ENCODE measurements at places on chromosomes 3 and 15.

DNA sequence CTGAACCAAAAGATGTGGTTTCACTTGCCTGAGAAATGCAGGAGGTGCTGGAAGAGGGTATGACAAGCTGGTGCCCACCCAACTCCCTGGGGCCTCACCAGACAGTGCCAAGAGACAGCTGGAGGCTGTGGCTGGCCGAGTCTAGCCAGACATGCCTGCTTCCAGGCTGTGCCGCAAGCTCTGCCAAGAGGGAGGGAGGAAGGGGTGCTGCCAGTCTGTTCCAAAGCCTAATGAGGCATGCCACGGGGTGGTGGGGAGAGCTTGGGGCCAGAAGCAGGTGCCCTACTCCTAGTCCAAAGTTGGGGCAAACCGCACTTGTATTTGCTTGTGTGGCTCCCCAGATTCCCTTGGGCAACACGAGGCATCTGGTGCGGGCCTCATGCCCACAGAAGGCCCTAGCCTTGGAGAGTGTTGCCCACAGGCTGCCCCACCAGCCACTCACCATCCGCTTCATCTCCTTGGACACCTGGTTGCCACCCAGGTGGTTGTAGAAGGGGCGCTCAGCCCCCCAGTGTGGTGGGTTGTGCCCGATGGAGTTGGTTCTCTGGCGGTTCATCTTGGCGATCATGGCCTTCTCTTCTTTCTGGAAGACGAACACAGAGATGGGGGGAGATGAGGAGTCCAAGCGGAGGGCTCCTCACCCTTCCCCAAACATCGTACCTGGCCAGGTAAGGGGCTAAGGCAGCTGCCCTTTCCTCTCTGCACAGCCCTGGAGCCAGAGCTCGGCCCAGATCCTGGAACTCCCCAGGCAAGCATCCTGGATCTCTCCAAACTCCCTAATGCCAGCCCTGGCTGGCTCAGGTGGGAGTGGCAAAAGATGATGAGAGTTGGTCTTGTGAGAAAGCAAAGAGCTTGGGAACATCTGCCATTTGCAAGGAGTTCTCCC lies 123.4 kb downstream of the SEC22A start:
- no peak for DNase-seq

GRCh38 chr3:141050576-141051442 lies at the start of gene SPSB4:
Gene SPSB4 (plus strand): TSS chr3:141051347. CDS start chr3:141066105, 14,758 bp downstream.
- no peak for DNase-seq

- no peak for DNase-seq
Measured at GRCh38 chr3:172592898-172593669, 69.9 kb upstream of the TNFSF10 start.

- DNase-seq: no peak
Measured at GRCh38 chr3:56113231-56113630, 355.0 kb downstream of the ERC2 start.

DNA sequence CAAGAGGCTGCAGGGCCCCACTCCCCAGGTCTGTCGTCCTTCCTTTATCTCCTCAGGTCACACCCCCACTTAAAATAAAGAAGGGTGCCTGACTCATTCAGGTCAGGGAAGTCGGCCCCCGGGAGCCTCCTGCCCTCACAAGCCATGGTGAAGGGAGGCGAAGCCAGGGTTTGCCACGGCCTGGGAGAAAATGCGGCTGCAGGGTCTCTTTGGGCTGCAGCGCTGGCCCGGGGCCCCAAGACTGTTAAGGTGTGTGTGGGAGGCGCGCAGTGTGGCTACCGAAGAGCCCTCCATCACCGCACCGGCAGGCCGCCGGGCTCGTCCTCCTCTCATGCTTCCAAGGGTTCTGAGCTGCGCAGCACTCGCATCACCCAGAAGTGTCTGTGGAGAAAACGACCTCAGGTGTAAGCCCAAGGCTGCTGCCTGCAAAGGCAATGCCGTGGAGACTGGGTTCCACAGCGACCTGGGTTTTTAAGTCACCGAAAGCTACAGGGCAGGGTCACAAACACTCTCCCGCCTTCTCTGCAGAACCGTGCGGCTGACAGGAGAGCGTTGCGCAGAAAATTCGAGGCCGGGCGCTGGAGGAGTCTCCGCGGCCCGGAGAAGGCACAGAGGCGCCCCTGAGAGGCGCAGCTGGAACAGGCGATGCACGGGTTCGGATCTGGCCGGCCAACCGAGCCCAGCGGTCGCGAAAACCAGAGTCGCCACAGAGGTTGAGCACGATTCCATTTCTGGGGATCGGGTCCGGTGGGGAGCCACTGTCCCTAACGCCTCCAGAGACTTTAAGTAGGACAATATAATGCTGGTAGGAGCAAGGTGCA lies 8.7 kb downstream of the FOXL2 start:
- no peak for DNase-seq

- DNase-seq: no peak
Measured at GRCh38 chr3:186261638-186262037, 100.4 kb downstream of the DGKG start.

- DNase-seq: no peak
Measured at GRCh38 chr15:73249499-73249898, 119.3 kb downstream of the HCN4 start.

- DNase-seq: no peak
Measured at GRCh38 chr3:112437146-112438022, 61.9 kb downstream of the BTLA start.

- no peak for DNase-seq
Measured at GRCh38 chr3:77868725-77869124, 828.8 kb downstream of the ROBO2 start.

- no peak for DNase-seq
Measured at GRCh38 chr3:17182166-17182565, 297.4 kb downstream of the PLCL2 start.

- no peak for DNase-seq
Measured at GRCh38 chr3:156418428-156418827, 136.5 kb downstream of the SSR3 start.

DNA sequence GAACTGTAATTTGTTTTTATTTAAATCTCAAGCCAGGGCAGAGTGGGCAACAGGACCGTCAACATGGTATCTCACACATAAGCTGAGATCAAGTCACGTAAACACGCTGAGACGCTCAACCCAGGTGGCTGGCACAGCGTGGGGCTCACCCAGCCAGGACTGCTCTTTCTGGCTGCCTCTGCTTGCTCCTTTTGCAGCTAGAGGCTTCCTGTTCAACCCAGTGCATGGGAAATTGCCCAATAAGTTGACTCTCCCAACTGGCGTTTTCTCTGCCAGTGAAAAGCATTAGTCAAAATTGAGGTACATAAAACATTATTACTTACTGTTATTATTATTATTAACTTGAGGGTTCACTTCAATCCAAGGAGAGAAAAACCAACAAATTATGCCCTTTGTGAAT lies 398.1 kb downstream of the NR2F2 start:
- no peak for DNase-seq

GRCh38 chr3:150292891-150293290 lies 115.2 kb upstream of the TSC22D2 start:
- DNase-seq: no peak
